ENCODE measurements at places on chromosomes 16 and 17.
A peak's percentile ranks its signal among the peaks of the same experiment; 100 is the strongest.

DNA sequence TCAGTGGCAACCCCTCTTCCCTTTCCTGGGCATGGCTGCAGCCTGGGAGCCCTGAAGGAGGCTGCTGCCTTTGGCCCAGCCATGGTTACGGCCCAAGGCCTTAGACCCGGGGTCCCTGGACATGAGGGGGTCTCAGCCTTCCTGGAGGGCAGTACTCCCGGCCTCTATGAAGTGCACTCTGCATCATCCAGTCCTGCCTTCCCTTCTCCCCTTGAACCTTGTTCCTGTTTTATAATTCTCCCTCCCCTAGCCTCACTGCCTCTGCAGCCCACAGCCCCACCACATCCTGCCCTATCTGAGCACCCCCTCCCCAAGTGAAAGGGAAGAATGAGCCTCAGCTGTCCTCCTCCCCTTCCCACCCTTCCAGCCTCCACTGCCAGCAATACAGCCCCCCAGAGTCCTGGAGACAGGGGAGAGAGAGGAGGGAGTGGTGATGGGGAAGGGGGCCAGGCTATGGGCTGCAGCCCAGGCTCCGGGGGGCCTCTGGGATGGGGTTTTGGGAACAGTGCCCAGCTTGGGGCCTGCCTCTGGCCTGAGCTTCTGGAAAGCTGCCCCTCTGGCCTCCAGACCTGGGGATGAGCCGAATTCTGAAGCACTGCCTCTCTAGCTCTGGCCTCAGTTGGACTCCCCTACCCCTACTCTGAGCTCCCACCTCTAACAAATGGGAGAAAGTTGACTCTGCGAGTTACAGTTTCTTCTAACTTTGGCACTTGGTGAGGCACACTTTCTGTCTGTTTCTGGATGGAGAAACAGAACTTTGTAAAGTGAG, 7.6 kb downstream of the CCR7 start:
- no peak for DNase-seq

DNA sequence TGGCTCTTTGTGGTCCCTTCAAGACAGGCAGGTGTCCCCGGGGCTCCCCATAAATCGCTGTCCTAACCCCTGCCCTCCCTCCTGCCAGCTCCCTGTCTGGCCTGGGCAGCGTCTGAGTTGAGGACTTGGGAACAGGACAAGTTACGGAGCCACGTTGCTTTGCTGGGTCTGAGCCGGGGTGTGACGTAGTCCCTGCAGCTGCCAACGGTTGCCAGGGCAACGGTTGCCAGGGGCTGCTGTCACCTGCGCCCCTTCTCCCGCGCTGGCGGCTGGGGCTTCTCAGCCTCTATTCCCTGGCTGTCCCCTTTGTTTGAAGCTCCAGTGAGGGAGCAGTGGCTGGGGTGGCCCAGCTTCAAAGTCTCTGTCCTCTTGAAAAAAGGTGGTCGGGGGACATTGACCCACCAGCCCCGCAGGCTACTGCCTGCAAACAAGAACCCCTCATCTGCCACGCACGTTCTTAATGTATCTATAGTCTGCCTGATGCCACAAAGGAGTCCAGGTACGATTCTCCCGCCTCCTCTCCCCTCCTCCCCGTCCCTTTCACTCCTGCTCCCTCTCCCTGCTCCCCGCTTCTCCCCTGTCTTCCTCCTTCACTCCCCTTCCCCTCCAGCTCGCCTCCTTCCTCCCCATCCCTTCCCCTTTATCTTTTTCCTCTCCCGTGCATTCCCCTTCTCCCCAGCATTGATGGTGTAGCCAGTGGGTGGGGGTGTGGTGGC, 10.9 kb downstream of the ADGRG1 start:
- no peak for DNase-seq

DNA sequence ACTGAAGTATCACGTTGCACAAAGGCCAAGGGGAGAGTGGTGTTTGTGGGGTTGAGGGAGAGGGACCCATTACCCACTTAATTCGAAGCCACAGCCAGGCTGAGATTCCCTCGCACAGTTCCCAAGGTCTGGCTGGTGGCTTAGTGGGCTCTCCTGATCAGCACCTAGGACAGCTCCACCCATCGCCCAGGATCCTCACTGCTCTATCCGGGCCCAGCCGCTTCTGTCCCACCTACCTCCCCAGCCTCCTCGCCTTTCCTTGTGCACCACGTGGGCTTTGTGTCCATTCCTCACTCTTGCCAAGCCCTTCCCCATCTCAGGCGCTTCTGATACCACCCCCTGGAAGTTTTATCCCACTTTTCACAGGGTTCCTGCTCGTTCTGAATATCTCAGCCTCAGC, 163.5 kb downstream of the CCT6B start:
- DNase-seq: peak; percentile 47

DNA sequence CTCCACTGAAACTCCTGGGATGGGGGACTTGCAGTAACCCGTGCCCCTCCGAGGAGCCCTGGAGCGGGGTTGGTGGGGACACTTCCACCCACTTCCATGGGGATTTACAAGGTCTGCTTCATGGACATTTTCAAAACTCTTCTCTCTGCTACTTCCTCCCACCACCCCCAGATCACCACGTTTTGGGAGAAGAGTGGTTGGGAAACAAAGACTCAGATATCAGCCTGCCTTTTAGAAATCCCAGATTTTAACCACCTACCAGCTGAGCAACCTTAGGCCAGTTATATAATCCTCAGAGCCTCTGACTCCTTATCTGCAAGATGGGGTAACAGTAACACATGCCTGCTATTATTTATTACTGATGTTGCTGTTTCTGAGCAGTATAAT, 184.8 kb downstream of the CCDC182 start:
- DNase-seq: no peak

- DNase-seq: no peak
Measured at GRCh38 chr16:89007371-89008249, 30.6 kb upstream of the CBFA2T3 start.

DNA sequence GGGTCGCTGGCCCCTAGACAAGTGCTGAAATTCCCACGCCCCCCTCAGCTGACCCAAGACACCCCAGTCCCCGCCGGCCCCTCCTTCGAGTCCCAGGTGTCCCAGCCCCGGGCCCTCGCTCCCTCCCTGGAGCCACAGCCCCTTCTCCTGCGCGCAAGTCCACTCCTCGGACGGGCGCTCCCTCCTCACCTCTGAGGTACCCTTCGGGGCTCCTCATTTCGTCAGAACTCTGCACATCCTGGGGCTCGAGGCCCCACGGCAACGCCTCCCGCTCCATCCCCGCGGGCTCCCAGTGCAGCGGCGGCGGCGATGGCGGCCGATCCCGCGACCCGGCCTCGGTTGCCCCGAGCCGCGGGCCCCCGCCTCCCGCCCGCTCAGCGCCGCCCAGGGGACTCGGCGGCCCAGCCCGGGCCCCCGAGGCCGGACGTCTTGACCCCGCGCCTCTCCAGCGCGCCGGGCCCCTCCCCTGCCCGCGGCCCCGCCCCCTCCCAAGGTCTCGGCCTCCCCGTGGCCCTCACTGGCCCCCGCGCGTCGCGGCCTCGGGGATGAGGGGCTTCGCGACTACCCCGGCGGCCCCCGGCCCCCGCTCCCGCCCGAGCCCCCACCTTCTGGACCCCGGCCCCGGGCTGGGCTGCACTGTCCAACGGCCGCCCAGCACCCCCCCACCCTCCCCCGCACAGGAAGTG, at the start of gene ZNF768:
ZNF768 (minus strand) TSS at position 430 of the 686 bp plus-strand sequence; CDS start at position 277, 153 bp downstream.
- peak; percentile 54 for DNase-seq

DNA sequence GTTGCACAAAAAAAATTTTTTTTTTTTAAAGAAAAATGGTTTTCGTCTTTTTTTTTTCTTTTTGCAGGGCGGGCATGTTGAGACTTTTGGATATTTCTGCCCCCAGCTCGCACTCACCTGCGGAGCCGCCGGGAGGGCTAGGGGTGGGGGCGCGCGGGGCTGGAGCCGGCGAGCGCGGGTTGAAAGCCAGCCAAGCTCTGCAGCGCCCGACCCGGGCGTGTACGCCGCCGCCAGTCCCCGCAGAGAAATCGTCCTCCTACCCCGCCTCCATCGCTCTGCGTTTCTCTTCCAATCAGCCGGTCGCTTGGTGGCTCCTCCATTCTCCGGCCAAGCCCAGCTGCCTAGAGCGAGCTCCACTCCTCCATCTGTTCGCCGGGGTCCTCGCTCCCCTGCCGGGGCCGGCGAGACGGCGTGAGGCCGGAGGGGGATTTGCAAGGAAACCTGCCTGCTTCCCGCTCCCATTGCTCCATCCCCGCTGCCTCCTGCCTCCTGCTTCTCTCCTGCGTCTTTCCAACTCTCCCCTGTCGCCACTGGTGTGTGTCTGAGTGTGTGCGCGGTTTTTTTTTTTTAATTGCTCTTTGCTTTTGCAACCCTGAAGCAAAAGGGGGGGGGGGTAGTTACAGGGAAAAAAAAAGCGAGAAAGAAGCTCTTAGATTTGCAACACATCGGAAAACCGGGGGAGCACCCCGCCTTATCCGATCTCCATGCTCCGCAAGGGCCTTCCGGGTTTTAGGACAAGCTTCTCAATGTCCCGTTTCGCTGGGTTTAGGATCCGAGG, 1.8 kb upstream of the UBTF start:
- DNase-seq: peak; percentile 80

- no peak for DNase-seq
Measured at GRCh38 chr17:63338272-63338671, 107.8 kb downstream of the CYB561 start.

DNA sequence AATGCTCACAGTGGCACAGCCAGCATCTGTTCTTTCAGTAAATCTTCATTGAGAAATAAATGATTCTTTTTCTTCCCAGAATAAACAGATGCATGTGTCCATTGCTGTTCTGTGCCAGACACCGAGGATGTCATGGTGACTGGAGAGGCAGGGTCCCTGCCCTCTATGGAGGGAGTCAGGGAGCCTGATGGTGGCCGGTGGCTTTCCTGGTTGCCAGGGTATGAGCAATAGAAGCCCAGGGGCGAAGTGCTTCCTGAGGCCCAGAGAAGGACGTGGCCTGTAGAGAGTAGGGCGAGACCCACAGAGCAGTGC, 29.9 kb upstream of the NUDT16L1 start:
- DNase-seq: no peak

GRCh38 chr16:72895951-72896350, 152.0 kb downstream of the ZFHX3 start:
- DNase-seq: no peak

DNA sequence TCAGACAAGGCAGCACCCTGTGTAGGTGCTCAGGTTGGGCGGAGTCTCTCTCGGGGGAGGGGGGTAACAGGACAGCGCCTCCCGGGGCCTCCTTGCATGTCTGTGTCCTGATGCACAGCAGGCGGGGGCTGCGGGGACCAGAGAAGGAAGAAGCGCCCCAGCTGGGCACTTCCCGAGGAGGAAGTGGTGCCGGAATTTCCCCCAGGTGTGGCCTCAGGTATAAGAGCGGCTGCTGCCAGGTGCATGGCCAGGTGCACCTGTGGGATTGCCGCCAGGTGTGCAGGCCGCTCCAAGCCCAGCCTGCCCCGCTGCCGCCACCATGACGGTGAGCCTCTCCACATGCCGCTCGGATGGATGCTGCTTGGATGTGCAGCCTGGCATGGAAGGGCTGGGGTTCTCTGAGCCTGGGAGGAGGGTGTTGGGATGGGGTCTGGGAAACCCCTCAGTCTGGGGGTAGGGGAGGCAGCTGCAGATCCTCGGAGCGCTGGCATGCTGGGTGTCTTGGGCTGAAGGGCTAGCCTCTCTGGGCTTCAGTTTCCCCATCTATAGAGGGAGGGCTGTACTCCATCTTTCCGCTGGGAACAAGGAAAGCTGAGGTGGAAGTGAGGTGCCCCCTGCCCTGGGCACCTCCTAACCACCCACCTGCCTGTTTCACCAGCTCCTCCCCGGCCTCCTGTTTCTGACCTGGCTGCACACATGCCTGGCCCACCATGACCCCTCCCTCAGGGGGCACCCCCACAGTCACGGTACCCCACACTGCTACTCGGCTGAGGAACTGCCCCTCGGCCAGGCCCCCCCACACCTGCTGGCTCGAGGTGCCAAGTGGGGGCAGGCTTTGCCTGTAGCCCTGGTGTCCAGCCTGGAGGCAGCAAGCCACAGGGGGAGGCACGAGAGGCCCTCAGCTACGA, at the start of gene IL17C:
IL17C (plus strand) TSS at position 250 of the 908 bp plus-strand sequence; CDS start at position 320, 70 bp downstream.
- no peak for DNase-seq

GRCh38 chr17:76239538-76240274, 587 bp downstream of the RNF157 start:
- no peak for DNase-seq

DNA sequence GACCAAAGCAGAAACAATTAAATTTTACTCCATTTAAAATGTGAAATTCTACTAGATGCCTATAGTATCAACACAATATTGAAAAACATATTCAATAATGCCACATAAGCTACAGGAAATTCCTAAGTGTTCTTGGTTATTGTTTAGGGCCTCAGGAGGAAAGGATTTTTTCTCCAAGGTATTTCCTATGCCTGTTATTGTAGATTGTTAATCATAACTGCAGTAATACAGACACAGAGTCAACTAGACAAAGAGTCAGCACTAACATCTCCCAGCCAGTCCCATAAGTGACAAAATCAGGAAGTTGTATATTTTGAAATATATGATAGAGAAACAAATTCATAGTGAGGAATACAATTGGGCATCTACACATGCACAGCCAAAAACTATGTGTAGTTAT, 782.7 kb upstream of the KIF2B start:
- DNase-seq: no peak

DNA sequence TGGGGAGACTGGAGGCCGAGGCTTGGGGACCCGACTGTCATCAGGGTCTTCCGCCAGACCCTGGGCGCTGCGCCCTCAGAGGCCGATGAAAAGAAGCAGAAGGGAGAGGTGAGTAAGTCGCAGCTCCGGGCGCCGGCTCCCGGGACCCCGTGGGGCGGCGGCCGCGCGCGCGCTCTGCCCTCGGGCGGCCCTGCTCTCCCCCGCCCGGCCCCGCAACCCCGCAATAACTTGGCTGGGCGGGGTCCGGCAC, 392 bp upstream of the ABHD15 start:
- no peak for DNase-seq
